Gastroesophageal sphincter (tissue), 4 donors: ENCODE measurements at places on chromosomes 1 and 21. TPM values are rescaled to one million over a fixed set of nuclear protein-coding genes. Genes with fewer than 3 reads are reported as not detected.

DNA sequence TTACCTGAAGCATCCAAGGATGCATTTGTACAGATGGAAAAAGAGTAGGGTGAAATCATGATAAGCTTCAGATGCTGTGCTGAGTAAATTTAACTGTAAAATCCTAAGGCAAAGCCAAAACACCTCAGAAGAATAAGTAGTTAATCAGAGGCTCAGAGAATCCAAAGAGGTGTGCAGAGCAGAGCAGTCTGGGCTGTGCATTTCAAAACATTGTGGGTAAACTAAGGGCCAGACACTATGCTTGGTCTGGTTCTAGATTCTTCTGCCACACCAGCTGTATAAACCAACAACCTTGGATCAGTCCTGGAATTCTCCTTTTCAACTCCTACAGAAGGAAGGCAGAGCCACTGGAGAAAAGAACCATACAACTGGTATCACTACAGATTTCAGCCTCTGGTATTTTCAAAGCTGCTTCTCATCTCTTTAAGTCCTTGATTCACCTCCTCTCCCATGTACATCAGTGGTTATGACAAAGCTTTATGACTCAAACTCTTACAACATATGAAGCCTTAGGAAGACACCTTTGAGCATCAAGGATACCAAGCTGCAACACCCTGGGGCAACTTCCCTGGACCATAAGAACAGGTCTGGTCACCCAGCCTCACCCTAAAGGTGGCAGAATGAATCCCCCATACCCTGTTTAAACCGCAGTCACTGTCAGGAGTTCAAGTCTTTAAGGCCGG is 11.6 kb upstream of the HIPK1 start:
- no peak for ATAC-seq

SZT2 gene
- 40.0 TPM for total RNA-seq

GRCh38 chr1:46333300-46334029 is 7.1 kb upstream of the NSUN4 start:
- no peak for ATAC-seq

DNA sequence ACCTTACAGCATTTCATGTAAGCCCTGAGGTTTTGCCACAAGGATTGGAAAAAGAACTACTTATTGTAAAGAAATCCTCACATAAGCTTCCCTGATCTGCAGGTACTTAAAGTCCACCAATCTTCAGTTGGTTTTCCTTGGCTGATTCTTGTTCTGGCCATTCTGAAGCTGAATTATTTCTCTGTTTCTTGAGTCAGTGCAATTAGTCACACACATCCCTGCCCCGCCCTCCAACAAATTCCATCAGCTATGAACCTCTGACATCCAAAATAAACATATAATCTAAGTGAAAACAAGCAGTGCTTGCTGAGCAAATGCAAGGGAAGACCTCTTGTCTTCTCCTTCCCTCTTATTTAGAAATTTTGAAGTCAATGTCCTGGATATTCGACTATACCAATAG is 8.2 kb upstream of the FNDC7 start:
- no peak for ATAC-seq

DNA sequence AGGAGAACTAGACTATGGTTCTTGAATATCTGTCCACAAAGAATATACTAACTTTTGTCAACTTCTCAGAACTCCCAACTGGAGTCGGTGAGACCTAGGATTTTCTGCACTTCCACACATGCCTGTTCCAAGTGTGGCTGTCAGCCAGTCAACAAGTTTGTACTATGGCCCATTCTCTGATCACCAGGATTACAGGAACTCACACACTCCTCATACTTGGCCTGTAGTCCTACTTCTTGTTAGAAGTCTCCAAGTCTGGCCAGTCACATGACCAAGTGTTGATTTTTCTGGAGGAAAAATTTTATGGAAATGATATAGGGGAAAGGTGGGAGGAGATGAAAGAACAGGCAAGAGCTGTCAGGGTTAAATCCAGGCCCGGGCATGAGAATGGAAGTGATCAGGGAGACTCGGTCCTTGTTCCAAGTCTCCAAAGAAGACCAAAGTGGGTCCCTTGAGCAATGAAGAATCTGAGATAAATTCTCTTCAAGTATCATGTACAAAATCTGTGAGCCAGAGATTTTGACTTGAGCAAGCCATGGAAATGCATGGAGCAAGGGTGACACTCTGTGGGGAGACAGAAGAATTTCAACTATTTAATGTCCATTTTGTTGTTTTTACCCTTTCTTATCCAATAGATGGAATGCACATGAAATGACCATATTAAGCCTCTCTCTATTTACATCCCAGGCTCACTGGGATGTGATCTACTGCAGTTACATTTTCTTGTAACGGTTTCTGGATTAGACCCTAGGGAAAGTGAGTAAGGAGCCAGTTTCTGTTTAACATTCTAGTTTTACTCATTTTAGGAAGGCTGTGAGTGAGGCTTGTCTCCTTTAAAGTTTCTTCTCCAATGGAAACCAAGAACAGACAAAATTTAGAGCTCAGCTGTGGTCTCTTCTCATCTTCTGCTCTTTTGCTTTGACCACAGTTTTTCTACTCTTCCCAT is 320.9 kb downstream of the ASTN1 start:
- peak; percentile 60 for ATAC-seq
